ENCODE measurements at places on chromosomes 4 and X. TPM values are rescaled to one million over a fixed set of nuclear protein-coding genes. Genes with fewer than 3 reads are reported as not detected.

DNA sequence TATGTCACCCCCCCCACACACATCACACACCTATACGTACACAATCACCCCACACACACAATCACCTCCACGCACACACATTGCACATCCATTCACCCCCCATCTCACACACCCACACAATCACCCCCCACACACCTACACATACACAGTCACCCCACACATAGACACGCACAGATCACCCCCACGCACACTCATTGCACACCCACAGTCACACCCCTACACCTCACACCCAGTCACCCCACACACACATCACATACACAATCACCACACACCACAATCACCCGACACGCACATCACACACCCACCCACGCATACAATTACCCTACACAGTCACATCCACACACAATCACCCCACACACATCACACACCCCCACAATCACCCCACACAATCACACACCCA, 15.9 kb upstream of the TADA2B start:
- DNase-seq: no peak

Gene IL21
- not detected for total RNA-seq

DNA sequence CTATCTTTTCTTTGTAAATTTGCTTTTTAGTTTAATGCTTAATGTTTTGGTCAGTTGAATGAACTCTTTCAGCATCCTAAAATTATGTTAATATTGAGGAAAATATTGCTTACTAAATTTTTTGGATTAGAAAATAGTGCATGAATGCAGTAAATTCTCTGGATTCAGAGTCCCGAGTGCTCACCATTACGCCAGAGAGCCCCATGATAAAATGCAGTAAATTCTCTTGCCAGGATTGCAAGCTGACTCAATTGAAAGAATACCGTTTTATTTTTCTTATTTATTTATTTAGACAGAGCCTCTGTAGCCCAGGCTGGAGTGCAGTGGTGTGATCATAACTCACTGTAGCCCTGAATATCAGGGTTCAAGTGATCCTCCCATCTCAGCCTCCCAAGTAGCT, 60.9 kb upstream of the ENPEP start:
- DNase-seq: no peak

GRCh38 chr4:79078339-79078738, 139.1 kb upstream of the PAQR3 start:
- no peak for DNase-seq

Gene KIT
- total RNA-seq: 2.4 TPM

DNA sequence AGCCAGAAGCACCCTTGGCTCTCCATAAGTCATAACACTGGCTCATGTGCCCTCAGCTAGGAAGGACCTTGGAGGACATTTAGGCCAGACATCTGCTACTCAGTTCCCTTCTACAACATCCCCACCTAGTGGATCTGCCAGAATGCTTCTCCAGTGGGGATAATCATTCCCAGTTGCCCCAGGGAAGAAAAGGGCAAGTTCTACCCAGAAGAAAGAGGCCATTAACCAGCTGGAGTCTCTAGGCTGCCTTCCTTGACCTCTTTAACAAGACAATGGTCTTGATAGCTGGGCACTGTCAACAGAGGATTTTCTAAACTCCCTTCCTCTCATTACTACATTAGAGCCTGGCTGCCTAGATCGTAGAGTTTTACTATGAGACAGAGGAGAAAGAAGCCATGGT, 42.0 kb downstream of the LGI2 start:
- peak; percentile 78 for DNase-seq
